Stimulated activated CD8-positive, alpha-beta memory T cell treated with anti-CD3 and anti-CD28 coated beads, Interleukin-15, amount 100 ng/mL, for 48 hours (primary cell): ENCODE measurements at places on chromosomes 3 and 15.

DNA sequence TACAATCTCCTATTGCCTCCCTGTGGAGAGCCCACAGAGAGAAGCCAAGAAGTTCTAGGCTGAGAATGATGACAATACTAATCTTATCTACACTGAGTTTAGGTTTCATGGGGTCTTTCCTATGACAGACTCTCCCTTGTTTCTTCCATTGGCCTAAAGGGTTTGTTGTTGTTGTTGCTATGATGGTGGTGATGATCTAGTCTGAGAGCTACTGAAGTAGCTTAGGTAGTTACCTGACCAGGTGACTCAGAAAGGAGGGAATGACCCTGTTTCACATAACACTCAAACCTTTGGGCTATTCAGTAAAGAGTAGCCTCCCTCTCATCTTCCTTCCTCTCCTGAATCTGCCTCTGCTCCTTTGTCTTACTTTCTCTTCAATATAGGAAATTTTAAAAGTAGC is 170.2 kb downstream of the GMNC start:
- DNase-seq = no peak

DNA sequence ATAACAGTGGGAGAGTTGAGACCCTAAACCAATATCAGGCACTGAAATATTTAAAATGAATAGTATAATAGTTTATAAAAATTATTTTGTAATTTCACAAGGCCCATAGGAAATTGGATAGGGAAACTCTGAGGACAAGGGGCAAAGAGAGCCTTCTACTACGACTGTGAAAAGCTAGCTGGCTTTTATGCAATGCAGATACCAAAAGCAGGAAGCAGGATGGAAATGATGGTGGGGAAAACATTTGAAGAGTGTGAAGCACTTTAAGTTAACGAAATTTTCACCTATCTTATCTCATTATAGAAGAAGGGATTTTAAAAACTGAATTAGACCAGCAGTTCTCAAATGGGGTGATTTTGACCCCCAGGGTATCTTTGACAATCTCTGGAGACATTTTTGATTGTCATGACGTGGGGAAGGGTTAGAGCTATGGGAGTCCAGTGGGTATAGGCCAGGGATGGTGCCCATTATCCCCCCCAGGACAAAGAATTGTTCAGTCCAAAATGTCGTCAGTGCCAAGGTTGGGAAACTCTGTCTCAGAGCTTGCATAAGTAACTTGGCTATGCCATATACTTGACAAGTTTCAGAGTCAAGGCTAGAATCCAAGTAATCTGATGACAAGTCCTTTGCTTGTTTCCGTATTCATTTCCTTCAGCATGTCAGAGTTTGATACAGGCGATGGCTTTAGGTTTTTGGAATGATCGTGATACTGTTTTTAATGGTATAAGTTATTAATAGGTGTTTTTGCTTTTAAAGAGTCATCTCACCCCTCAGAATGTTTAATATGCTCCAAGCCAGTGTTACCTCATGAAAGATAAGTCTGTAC is 126.0 kb downstream of the IL5RA start:
- DNase-seq = no peak

DNA sequence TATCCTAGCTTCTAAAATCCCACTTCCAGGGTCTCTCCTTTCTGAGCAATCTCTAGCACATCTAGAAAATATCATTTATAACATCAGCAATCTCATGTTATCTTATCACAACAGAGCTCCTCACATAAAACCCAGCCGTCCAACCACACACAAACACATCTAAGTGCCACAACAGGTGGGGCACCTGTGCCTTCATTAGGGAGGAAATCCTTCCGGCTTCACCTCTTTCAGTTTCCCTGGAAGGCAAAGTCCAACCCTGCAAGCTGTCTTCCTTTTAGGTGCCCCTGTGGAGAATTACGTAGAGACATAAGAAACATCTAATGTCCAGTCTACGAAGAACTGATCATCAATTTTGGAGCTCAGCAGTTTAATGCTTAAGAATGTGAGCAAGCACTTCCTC is 1.6 kb downstream of the ZDHHC3 start:
- no peak for DNase-seq

GRCh38 chr3:116164039-116164438 is 281.2 kb downstream of the LSAMP start:
- no peak for DNase-seq

DNA sequence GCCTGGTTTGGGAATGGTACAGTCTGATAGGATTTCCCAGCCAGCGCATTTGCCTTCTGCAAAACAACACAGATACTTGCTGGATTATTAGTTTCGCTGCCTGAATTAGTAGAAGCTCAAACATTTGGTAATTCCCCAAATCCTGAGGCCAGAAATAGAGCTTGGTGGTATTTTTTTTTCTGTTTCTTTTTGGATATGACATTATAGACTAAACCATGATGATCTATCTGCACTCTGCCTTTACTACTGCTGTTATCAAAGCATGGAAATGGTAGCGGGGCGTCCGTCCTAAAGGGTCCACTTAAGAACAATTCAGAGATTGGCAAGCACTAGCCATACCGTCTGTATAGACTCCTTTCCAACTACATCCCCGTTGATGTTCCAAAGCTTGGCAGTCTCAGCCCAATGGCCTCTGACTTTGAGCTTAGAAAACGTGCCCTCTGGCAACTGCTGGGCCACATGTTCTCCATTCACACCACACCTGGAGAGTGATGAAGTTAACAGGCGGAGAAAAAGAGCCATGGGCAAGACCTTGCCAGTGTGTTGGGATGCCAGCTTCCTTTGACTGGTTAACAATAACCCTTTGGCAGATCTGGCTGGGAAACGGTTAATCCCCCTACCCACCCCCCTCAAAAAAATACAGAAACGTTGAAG is 241.0 kb upstream of the NR2F2 start:
- DNase-seq = no peak

- no peak for DNase-seq
Measured at GRCh38 chr3:66483006-66483405, 17.8 kb downstream of the LRIG1 start.

DNA sequence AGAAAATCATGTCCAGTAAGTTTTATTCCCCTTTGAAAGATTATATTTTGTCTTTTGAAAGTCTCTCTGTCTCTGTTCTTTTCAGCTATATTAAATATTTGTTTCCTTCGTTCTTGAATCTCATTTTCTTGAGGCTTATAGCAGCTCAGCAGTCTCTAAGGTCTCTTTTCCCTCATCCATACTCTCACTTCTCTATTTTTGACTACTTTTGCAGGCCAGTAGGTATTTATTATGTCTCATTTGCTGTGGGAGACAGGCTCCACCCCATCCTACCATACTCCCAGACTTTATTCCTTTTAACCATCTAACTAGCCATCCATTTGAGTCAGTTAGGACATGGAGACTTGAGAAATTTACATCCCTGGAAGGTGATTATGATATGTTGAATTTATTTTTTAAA is 71.0 kb downstream of the FILIP1L start:
- DNase-seq = no peak

- no peak for DNase-seq
Measured at GRCh38 chr15:54816401-54816800, 380.3 kb downstream of the RSL24D1 start.

- DNase-seq = no peak
Measured at GRCh38 chr3:84980011-84980410, 21.2 kb downstream of the CADM2 start.

DNA sequence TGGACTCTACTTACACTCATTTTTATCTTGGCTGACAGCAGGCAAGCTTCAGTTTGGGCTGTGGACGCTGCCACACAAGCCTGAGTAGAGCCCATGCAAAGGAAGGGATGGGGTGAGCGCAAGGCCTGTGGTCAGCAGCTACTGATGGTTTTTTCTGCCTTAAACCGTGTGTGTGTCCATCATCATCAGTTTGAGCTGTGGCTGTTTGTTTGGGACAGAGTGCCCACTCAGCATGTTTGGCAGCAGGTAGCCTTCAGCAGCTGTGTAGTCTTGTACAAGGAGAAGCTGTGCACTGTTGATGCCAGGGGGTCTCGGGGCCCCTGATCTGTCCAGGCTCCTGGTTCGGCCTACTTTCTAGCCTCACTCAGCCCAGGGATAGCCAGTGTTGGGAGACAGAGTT is 3.5 kb downstream of the RBM15B start:
- no peak for DNase-seq

- DNase-seq = peak; percentile 8
Measured at GRCh38 chr3:107430996-107431245, 53.7 kb downstream of the CCDC54 start.

DNA sequence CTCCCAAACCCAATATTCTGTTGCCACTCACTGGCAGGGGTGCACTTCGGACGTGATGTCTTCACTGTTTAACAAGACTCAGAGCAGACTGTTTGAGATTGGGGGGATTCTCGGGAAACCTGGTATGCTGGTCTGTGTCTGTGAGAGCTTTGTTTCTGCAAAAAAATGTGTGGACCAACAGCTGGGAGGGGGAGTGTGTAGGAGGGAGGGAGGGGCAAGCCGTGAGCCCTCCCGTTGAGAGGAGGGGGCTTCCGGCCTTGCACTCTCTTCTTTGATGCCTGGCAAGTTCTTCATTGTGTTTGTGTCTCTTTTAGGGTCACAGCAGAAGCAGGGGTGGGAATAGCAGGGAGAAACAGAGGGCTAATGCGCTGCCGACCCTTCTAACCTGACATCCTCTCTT is 74.9 kb upstream of the NDN start:
- no peak for DNase-seq

DNA sequence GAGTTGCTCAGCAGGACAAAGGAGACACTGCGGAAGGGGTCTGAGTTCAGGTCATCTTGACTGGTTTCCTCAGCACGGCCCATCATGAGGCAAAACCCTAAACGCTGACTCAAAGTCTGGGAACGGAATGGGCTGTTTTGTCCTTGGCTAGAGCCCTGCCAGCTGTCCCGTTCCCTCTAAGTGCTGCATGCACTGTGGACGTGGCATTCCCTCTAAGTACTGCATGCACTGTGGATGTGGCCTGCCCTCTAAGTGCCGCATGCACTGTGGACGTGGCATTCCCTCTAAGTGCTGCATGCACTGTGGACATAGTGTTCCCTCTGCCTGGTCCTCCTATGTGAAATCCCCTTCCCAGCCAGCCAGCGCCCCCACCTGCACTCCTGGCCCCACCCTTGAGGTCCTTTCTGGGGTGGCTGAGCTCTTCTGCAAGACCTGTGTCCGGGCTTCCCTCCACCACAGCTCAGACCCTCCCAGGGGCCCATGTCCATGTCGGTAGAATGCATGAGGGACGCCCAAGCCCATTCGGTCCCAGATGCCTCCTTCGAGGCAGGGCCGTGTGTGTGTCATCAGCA is 36.7 kb downstream of the TM2D3 start:
- no peak for DNase-seq

DNA sequence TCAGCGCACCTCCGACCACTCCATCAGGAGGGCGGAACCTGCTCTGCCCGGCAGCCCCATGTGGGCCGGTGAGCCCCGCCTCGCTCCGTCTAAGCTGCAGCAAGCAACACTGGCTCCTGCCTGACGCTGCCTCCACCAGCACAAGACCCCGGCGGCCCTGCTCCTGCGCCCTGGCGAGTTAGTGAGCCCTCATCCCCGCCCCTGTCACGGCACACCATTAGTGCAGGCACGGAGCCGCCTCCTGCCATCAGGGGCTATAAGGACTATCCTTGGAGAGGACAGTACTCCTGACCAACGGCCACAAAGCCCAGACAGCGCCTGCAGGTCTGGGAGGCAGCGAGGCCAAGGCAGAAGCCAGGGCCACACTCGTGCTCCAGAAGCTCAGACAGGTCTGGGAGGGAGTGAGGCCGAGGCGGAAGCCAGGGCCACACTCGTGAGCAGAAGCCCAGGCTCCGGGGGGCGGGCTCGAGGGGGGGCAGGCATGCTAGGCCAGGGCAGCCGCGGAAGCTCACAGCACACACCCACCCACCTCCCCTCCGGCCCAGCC is 39.4 kb downstream of the TNK2 start:
- DNase-seq = no peak

GRCh38 chr3:8625991-8626390 is 18.6 kb downstream of the SSUH2 start:
- no peak for DNase-seq

DNA sequence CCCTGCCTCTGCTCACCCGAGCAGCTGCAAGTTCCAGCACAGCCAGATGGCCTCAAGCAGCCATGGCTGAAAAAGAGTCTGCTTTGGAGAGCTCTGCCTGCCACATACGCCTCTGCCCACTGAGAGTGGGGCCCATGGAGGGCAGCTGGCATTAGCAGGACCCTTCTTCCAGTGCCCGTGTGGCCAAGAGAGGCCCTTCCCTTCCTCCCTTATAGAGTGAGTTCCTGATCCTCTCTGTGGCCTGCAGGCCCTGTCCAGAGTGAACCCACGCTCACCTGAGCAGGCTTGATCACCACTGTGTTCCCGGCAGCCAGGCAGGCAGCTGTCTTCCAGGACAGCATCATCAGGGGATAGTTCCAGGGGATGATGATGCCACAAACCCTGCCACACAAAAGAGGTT is 41.4 kb upstream of the SLC41A3 start:
- no peak for DNase-seq

GRCh38 chr3:173644086-173645082 is 246.8 kb downstream of the NLGN1 start:
- no peak for DNase-seq

DNA sequence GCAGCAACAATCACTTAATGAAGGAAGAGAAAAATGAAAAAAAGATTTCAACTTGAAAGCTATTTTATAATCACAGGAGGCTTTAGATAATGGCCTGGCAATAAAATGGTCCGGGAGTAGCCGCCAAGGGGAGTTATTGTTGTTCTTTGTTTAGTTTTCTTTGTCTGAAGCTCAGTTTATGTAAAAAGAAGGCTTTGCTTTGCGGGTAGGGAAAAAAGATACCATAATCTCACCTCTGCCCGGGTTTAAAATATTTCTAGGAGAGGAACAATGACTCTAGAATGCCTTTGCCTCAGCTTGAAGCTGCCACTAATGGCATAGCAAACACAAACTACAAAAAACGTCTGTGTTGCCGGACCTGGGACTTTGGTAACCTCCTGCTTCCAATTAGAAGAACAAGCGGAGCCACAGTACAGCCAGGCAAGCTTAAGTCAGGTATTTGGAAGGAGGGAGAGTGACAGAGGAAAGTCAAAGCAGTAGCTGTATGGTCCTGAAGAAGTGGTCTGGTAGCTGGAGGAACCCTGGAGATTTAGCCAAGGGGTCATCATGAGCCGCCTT is 764.5 kb downstream of the TUSC7 start:
- DNase-seq = no peak

- no peak for DNase-seq
Measured at GRCh38 chr3:63845215-63845614, 18.4 kb downstream of the THOC7 start.

DNA sequence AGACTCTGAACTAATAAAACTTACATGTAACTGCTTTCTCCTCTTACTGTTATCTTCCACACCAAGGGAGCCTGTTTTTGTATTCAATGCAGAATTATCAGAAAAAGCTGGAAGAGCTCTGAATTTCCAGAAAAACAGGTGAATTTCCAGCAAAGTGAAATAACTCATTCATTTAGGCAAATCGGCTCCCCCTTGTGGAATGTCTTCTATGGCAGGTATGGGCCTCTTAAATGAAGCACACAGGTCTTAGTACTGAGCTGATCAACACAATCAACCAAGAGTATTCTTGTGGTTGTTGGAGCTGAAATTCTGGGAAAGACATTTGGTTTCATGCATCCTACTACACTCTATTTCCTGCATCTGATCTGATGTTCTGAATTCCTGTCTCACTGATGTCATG is 31.0 kb upstream of the PTPRG start:
- DNase-seq = no peak
